ENCODE measurements at places on chromosomes 7 and 10.

DNA sequence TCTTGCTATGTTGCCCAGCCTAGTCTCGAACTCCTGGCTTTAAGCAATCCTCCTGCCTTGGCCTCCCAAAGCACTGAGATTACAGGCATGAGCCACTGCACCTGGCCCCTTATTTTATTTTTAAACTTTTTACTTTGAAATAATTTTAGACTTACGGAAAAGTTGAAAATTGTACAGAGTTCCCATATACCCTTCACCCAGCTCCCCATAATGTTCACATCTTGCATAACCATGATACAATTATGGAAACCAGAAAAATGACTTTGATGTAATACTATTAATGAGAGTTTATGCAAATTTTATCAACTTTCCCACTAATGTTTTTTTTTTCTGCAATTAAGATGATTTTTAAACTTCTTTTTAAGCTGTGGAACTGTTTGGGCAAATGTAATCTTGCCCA, 58.3 kb downstream of the CDH23 start:
- no peak for DNase-seq

DNA sequence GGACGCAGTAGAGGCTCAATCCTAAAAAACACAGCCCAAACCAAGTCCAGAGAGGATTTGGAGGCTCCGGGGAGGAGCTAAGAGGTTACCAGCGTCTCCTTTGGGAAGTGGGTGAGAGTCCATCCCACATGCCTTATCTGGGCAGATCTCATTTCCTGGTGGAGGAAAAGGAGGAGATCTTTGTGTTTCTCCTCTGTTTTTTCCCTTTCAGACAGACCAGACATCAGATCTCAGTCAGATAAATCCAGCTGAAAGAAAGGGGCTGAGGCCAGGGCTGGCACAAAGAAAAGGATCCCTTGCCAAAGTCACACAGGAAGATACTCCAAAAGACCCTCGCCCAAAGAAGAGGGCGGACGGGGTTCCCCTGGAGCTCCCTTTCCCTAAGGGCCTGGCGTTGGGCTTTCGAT, 58.3 kb upstream of the COMTD1 start:
- no peak for DNase-seq

DNA sequence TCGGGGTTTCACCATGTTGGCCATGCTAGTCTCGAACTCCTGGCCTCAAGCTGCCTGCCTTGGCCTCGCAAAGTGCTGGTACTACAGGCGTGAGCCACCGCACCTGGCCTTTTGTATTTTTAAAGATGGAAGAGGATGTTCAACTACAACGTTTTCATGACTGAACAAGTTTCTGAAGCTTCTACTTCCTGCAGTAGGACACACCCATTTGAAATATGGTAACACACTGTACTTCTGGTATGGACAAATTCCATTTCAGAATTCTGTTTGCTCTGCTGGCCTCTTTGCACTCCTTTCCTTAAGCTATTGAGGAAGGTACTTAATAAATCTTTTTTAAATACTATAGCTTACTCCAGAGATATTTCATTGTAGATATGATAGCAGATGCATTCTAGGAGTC, 10.9 kb upstream of the CDK1 start:
- DNase-seq = no peak

DNA sequence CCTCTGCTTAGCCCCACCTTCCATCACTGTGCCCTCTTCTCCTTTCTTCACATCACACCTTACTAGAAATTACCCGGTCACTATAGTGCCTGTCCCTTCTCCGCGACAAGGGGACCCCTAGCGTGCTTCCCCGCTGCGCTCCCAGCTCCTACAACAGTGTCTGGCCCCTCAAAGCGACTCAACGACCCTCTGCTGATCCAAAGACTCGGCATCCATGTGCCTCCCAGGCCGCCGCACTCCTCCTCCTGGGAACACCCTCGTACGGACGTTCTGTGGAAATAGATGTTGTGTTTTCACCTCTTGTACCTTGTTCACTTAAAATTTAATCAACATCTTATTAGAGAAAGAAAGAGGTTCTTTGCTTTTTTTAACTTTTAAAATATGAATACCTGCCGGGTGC, 463.5 kb downstream of the DNAJB6 start:
- DNase-seq = no peak

DNA sequence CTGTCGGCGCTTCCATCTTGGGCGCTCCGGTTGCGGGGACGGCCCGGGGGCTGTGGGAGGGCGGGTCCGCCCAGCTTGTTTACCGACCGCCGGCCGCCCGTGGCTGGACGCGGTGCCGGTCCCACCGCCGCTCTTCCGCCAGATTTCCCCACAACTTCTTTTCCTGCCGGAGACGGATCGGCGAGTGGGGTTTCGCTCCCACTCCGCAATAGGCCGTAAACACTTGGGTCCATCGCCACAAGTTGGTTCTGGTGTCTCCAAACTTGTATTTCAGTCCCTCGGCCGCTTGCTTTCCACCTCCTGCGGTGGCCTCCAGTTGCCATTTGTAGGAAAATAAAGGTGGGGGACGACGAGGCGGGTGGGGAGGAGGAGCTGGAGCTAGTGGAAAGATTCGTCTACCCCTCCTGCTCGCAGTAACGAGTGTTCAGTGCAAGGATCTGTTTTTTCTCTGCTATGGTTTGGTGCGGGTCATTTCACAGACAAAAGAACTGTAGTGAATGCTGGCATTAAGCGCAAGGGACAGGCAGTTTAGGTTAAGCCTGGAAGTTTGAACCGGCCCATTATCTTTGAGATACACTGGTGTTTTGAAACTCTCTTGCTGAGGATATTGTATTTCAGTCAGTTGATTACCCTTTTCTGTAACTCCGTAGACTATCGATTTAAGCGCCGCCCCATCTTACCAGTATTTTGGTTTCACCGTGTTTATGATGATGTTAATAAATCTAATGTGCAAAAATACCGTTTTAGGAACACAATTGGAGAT, 24.3 kb upstream of the ZRANB1 start:
- peak; percentile 34 for DNase-seq

DNA sequence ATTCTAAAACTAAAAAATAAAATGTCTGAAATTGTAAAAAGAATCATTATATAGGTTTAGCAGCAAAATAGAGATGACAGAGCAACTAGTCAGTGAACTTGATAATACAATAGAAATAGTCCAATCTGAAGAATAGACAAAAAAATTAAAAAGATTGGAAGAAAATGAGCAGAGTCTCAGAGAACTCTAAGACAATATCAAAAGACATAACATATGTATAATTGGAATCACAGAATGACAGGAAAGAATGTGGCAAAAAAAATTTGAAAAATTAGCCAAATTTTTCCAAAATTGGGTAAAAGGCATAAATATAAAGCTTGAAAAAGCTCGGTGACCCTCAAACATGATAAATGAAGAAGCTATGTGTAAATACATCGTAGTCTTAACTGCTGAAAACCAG, 38.0 kb upstream of the CASD1 start:
- no peak for DNase-seq

GRCh38 chr7:16078076-16078952, 343.0 kb downstream of the CRPPA start:
- no peak for DNase-seq

GRCh38 chr7:100673942-100674410, 436 bp downstream of the GNB2 start:
- DNase-seq = peak; percentile 39

DNA sequence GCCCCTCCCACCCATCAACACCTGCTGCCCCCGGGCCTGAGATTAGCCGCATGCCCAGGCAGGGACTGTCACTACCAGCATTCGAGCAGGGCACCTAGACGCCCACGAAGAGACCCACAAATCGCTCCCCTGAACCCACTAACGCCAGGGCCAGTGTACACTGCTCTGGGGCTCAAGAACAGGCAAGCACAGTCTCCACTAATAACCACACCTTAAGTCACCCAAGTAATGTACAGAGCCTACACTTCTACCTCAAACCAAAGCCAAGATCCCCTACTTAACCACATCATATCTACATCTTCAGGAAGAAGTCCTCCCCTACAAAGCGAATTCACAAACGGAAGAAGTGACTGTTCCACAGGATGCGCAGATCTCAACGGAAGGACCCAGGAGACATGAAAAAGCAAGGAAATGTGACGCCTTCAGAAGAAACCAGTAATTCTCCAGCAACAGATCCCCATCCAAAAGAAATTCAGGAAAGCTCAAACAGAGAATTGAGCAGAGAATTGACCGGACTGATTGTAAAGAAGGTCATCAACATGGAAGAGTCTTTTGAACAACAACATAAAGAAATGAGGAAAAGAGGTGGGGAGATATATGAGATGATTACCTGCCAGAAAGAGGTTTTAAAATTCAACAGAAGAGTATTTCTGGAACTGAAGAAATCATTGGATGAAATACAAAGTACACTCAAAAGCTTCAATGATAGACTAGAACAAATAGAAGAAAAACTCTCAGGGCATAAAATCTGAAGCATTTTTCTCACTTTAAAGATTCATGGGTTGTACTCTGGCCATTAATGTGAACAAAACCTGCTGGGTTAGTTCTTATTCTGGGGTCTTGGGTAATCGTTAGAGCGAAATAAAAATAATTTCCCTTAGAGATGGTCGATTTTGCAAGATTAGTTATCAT, 20.9 kb downstream of the IFT22 start:
- no peak for DNase-seq

DNA sequence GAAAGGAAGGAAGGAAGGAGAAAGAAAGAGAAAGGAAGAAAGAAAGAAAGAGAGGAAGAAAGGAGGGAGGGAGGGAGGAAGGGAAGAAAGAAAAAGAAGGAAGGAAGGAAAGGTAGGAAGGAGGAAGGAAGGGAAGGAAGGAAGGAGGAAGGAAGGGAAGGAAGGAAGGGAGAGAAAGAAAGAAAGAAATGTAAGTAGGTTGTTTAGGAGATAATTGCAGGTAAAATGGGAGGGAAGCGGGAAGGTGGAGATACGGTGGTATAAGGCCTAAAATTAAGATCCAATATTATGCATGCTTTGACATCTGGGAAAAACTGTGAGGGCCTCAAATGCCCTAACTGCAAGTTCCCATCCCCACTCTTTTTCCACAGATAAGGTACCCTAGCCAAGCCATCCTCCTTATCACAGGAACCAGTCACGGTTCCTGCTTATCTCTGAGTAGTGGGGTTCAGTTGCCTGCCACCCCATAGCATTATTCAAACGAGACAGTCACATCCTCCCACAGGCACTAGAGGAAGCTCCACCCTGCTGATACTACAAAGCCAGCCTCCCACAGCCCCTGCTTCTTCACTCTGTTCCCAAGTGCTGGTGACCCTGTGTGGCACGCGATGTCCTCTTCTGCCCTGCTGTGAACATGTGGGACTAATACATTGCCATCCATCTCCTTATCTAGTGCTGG, 28.7 kb downstream of the ST8SIA6 start:
- DNase-seq = peak; percentile 13

- no peak for DNase-seq
Measured at GRCh38 chr10:123726381-123726780, 60.2 kb downstream of the GPR26 start.

GRCh38 chr7:10708447-10708846, 265.2 kb upstream of the PHF14 start:
- no peak for DNase-seq

DNA sequence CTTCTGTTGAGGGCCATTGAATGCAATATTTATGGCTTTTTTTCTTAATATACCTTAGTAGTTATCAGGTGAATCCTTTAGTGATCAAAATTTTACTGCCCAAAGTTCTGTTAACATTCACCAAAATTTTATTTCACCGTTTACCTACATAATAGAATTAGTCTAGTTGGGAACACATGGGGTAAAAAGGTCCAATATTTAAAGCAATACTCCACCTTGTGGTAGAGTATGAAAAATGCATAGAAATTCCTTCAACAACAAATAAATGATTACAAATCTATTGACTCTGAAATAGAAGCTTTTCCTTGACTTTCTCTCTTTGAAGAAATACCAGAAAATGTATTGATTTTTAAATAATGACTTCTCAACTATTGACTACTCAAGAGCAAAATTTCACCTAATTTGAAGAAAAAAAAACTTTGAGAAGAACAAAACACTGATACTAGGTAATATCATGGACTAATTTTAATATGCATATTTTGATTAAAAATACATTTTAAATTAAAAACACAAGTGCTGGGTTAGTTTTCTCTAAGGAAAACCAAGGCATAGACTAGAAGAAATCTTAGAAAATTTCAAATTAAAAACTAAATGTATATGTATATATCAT, 43.3 kb downstream of the POLR1F start:
- DNase-seq = no peak

GRCh38 chr7:69418869-69419670, 179.2 kb upstream of the AUTS2 start:
- DNase-seq = no peak

DNA sequence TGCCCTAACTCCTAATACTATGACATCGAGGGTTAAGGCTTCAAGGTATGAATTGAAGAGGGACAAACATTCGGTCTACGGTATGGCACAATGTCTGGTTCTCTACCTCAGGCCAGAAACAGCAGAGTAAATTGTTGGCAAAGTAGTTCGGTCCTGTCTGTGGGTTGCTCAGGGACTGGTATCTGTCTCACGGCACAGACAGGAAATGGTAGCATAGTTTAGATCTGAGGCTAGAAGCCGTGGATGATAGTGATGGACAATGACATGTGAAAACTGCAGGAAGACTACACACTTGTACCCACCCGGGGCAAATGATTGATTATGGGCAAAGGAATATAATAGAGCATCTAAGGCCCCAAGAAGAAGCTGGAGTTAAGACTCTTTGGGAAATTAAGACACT, 106.2 kb downstream of the TWIST1 start:
- DNase-seq = no peak

GRCh38 chr10:10591715-10592341, 425.8 kb upstream of the CELF2 start:
- no peak for DNase-seq

DNA sequence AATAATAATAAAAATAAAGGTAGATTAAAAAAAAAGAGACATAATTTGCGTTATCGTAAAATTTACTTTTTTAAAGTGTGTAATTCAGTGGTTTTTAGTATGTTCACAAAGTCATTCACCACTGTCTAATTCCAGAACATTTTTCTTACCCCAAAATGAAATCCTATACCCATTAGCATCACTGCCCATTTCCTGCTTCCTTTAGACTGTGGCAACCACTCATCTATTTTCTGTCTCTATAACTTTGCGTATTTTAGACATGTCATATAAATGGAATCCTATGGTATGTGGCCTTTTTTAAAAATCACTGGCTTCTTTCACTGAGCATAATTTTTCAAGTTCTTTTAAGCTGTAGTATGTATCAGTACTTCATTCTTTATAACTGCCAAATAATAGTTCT, 53.6 kb downstream of the KAT6B start:
- no peak for DNase-seq

GRCh38 chr10:132590752-132591121, 53.1 kb downstream of the INPP5A start:
- DNase-seq = no peak

DNA sequence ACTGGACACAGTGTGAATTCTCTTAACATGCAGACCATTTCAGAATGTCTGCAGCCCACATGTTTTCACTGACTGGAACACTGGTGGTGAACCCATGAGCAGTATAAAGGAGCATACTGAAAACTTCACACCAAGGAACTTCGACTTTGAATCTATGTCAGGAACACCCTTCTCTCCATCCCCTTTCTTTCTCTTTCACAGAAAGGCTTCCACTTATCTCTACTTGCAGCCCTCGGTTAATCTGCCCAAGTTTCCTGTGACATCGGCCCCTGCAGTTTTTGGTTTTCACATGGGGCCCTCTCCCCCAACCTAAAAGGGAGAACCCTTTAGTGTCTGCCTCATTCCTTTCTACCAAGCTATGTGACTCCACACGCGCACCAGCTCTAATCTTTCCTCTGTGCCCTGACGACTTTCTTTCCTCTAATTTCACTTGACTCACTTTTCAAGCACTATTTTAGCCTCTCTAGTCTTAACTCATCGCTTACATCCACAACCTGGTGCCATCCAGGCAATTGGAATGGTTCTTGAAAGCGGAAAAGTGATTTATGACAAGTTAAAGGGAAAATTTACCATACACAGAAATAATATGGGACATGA, 70.1 kb downstream of the RELN start:
- DNase-seq = no peak
